ENCODE measurements at places on chromosomes 6 and 20.

DNA sequence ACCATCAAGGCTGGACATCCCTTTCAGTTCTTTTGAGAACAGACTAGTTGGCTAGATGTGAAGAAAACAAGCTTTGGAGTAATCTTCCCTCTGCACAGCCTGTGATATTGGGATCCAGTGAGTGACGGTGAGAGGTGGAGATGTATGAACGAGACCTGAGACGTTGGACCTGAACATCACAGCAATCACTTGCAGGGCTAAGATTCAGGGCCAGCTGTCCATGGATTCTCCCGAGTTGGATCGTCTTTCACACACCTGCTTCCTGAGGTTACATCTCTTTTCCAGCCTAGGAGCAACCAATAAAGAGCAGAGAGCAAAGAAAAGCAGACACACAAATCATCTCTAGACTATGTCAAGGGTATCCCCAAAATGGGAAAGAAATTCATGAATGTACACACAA lies 30.0 kb upstream of the TMEM14A start:
- DNase-seq: no peak

DNA sequence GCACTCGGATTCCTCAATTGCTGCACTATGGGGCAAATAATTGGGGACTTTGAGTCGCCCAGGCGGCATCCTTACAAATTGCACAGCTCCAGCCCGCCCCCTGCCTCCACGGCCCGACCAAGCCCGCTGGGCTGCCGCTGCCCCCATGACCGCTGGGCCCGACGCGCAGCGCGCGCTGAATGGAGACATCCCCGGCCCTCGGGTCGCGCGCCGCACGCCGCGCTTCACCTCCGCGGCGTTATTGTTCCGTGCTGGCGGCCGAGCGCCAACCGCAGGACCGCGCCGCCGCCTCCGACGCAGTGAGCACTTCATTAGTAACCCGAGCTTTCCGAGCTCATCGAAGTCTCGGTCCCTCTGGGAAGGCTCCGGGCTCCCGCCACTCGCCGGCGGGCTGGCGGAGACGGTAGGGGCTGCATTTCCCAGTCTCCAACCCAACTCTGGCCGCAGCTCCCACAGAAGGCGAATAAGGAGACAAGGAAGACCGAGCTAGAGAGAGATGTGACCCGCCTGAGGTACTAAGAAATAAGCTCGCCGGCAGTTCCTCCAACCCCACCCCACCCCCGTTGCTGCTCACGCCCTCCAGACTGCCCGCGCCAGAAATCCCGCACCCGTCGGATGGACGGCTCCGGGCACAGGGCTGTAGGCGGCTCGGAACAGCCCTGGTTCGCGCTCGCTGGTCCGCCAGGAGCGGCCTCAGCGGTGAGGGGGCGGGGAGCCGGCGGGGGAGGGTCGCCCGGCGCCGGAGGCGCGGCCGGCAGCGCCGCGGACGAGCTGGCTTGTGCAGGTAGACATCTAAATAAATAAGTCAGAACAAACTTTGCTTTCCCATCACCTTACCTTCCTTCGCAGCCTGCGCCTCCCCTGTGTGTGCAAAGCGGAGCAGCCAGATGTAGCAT lies 703 bp downstream of the EPHA7 start:
- peak; percentile 0 for DNase-seq

DNA sequence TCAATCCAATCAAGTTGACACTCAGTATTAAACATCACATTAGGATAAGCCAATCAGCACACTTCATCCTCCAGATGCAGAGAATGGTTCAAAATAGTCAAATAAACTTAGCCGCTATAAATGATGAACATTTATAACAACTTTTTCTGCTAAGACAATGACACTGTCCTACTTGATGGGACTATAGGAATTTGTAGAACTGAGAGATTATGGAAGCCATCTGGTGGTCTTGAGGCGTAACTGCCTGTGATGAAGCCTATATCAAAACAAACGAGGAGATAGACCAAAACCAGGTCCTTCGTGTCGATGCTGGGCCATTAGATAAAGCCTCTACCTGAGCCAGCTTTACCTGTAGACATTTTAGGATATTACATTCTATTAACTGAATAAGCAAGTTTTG lies 631.1 kb downstream of the COL12A1 start:
- no peak for DNase-seq

DNA sequence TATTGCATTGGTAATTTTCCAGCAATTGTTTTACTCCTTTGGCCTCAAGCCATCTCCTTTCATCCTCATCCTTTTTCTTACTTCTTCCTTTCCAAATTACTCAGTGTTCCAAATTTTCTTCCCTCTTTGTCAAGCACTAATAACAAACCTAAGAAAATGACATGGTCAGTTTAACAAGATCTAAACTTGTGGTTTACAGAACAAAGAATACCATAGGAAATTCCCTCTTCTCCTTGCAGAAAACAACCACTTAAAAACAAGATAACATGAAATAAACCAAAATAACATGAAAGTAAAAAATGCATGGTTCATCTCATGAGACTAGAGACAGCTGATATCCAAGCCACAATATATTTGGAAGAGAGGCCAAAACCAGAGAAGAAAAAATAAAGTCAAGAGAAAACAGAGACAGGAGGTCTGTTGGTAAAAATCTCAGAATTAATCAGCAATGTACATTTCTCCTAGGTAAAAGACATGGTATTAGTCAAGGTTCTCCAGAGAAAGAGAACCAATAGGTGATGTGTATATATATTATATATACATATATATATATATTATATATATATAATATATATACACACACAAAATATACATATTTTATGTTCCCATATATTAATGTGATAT lies 51.0 kb upstream of the SENP6 start:
- DNase-seq: no peak

DNA sequence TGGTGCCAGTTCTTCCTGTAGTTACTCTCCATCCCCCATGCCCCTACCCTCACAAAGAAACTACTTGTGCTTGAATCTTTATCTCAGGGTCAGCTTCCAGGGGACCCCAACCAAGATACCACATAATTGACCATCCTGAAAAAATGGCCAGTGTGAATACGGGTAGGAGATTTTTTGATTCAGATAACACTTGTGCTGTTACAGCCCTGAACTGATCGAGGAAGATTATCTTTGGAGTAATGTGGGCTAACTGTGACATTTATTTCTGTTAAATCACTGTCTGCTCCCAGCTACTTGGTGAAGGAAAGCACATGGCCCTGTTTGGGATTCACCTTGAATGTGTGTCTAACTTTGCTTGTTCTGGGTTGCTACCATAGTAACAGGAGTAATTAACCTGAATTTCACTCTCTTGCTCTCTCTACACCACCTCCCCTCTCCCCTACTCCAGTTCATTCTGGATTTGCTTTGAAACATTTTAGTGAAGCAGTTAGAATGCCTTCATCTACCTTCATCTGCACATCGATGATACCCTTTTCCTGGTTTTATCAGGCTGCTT lies 219.6 kb upstream of the CHD6 start:
- DNase-seq: no peak

- DNase-seq: no peak
Observed at GRCh38 chr6:11996751-11997150, 15.4 kb upstream of the HIVEP1 start.
